ENCODE measurements at places on chromosomes 1 and 21.

GRCh38 chr1:227330279-227331076, 12.2 kb upstream of the CDC42BPA start:
- no peak for DNase-seq

DNA sequence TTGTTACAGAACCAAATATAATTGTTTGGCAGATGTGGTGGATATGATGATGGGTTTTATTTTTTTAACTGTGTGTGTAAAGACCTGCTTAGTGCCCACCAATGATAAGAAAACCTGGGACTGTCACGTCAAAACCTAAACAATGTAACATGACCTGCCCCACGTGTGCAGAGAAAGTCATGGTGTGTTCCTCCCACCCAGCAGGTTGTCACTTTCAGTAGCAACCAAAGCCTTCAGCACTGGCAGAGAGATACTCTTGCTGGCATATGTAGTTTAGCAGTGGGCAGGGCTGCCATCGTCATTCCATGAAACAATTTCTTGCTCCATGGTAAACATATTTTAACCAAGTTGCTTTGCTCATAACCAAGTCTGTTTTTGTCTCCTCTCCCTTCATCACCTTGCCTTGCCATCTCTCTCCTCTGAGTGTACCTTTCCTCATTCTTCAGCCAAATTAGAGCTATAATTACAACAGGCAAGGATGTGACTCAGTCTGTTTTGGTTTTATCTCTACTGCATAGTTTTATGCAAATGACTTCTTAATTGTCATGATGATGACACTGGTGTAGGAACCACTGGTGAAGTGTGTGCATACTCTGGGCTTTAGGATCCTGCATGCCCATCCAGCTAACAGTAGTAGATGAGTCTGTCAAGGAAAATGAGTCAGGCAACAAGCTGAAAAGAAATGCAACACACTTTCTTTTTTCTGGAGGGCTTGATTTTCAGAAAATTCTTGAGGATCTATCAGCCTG, 150.3 kb downstream of the EDEM3 start:
- DNase-seq: no peak

GRCh38 chr1:148315071-148315811, 163.2 kb upstream of the NBPF11 start:
- DNase-seq: peak; percentile 59

DNA sequence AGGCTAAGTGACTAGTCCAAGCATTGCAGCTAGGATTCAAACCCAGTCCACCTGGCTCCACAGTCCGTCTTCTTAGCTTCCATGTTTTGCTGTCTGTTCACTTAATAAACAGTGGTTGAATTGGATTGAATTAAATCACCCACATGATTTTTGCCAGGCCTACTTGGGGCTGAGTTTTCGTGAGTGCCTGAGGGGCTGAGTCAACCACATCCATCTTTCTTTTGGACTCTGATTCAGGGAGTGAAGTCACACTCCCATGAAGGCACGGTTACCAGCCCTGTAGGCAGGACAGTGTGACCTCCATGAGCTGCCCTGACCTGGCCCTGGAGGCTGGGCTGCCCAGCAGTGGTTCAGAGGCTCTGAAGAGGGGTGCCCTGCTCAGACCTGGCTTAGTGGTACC, 123.7 kb downstream of the ACTL8 start:
- DNase-seq: peak; percentile 83

DNA sequence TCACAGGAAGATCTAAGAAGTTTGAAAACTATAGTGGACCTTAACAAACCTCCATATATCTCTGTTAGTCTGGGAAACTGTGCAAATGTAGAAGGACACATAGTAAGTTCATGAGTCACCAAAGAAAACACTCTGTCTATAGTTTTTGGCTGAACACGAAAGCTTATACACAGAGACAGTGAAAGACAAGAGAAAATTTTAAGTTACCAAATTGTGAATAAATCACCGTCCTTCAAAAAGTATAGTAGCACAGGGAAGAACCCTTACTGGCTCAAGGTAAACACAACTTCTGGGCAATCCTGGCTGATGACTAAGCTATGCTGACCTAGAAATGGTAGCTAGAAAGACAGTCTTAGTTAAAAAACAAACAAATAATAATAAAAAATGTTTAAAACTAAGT, 1057.9 kb downstream of the AMY1C start:
- peak; percentile 1 for DNase-seq

DNA sequence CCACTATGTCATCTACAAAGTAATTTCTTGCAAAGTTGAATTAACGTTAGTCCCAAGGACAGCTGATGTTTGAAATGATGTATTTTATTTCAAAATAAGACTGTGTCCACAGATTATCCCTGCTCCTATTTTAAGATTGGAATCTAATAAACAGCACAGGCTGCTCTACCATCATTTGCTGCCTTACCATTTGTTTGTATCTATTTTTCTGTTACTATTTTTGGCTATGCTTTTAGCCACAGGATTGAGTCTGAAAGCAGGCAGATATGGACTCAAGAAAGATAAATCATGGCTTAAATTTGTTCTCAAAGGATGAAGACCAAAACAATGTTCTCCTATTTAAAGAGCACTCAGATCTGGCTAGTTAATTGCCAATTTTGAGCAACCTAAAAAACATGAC, 105.3 kb downstream of the RGS2 start:
- DNase-seq: no peak

Measured in fibroblast of upper back skin (primary cell).